ENCODE measurements at places on chromosomes 16 and 17.

DNA sequence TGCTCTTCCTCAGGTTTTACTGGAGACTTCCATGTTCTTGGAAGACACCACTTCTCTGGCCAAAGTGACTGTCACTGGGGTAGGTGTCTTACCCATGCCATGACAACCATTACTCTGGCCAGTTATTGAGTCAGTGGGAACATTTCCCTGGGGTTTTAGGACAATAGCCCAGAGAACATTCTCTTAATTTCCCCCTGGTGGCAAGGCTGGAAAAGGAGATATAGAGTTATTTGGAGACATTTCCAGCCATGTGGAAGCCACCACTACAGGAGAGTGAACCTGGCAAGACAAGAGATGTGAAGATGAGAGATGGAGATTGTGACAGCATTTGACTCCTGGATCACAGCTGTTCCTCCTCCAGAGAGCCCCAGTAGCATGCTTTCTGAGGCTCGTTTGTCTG is 106.2 kb downstream of the CDK5R1 start:
- DNase-seq: no peak

DNA sequence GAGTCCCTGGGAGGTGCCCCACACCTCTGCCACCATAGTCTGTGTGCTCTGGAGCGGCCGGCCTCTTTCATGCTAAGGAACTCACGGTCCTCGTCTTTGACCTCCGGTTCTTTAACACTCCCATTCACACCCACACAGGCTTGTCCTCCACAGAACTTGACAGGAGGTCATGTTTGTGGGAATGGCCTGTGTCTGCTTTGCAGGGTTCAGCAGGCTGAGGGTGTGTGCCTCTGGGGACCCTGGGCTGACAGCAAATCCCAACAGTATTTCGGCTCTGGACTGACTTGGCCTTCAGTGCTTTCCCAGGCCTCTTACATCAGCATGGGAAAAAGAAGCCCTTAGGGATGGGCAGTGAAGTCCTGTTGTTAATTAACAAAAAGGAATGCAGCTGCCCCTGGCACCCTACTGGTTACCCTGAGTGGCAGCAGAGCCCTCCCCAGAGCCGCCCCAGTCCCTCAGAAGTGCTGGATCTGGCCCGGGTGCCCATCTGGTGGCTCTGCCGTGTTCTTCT is 35.4 kb upstream of the ADORA2B start:
- no peak for DNase-seq

GRCh38 chr17:4506175-4506813 is 7.6 kb downstream of the SPNS2 start:
- no peak for DNase-seq

- DNase-seq: no peak
Observed at GRCh38 chr17:60398227-60398959, 6.5 kb upstream of the USP32 start.

GRCh38 chr16:78102122-78102660 is 2.7 kb downstream of the WWOX start:
- DNase-seq: no peak

DNA sequence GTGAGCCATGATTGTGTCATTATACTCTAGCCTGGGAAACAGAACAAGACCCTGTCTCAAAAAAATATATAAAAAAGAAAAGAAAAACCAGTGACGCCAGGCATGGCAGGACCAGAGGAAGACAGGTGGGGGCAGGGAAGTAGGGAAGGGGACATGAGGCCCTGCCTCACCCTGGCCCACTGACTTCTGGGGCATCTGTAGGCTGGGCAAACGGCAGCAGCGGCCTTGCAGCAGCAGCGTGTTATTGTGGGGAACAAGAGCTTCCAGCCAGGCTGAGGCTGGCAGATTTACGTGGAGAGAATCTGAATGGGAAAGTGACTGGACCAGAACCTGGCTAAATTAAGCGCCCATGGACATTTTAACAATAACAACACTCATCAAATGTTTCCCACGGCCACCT is 19.4 kb downstream of the CMTM4 start:
- DNase-seq: no peak

DNA sequence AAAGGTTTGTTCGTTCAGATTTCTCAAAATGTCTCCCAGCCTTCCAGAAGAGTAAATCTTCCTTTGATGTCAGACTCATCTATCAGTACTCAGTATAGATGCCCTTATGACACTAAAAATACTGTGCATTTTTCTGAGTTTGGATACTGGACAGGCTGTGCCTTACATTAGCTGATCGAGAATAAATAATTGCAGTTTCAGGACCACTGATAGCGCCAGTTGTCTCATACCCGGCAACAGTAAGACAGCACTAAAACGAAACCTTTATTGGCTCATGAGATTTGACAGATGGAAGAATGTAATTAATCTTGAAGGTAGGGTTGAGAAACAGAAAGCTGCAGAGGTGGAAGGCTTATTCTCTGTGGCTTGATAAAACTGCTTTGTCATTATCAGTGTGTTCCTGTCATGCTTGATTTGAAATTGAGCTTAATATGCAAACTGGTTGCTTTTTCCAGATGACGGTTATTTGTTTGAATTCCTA is 1.2 kb downstream of the ATP6V0A1 start:
- no peak for DNase-seq

DNA sequence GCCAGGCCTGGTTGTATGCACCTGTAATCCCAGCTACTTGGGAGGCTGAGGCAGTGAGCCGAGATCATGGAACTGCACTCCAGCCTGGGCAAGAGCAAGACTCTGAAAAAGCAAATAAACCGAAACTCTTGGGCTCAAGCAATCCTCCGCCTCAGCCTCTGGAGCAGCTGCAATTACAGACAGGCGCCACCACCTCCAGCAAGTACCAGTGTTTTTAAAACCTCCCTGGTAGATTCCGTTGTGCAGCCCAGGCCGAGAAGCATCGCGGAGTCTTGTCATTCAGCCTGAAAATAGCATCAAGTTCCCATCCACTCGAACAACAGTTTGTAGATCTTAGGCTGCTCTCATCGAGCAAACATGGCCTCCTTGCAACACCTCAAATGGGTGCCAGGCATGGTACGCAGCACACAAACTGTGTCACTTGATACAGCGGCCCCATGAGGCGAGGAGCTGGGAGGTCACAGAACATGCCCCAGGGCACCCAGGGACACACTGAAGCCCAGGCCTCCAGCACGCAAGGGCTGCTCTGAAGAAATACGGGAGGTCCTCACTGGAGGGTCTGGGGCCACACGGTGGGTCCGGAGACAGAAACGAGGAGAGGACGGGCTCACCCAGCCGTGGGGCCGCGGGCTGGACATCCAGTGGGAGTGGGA is 18.1 kb downstream of the TMC6 start:
- DNase-seq: no peak
